CD4-positive, alpha-beta T cell treated with Interleukin-15 for 4 hours (primary cell): ENCODE measurements at places on chromosomes 3 and 15.

DNA sequence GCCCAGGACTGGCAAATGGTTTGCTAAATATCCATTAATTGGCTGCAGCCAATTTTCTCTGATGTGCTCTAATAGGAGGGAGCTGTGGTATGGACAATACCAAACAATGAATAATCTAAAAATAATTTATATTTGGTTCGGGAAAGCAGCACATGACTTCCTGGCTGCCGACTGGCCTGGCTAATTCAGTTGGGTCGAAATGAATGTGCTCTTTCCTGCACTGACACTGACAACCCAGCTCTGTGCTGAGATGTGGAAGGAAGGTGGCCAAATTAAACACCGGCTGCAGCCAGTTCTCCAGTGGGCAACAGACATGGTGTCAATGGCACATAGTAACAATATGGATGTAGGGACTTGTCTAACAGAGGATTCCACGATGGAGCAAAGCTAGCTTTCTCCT is 21.1 kb upstream of the COLQ start:
- no peak for DNase-seq

GRCh38 chr3:81274671-81275070 is 486.8 kb downstream of the GBE1 start:
- no peak for DNase-seq

GRCh38 chr3:62364191-62364590 is 9.2 kb downstream of the FEZF2 start:
- DNase-seq: no peak

- DNase-seq: no peak
Measured at GRCh38 chr15:74445816-74446763, 12.3 kb upstream of the SEMA7A start.

DNA sequence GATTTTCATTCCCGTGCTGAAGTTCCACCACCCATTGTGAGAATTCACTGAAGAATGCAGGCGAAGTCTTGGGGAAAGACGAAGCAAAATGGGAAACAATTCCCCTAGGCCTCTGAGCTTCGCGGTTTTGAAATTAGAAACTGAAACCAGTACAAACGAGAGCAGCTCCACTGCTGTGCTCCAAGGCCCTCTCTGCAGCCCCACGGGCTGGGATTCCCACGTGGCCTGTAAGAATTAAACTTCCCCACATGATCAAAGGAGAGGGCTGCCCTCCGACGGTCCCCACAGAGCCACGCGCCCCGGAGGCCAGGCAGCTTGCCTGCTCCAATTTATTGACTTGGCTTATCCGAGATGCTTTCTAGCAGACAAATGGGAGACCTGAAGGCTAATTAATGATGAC is 144.0 kb downstream of the GREM1 start:
- DNase-seq: no peak
